ENCODE measurements at places on chromosomes 1 and 21.

GRCh38 chr1:168719306-168720111, 9.5 kb downstream of the DPT start:
- DNase-seq = no peak

DNA sequence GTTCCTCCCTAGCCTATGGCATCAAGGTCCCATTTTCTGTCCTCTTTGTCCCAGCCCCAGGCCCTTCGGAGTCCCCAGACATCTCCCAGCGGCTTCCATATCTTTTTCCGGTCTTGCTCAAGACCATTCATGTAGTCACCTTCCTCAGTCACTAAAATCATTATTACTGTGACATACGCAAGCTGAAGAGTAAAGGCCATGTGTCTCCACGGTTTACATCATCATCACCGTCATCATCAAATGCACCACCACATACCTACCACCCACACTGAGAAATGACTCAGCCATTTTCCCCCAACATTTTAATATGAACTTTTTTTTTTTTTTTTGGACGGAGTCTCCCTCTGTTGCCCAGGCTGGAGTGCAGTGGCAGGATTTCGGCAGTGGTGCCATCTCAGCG, 43.4 kb downstream of the FHAD1 start:
- DNase-seq = no peak

GRCh38 chr1:67213164-67213563, 46.9 kb downstream of the IL23R start:
- DNase-seq = no peak

GRCh38 chr1:240145120-240145519, 53.4 kb downstream of the FMN2 start:
- no peak for DNase-seq

- no peak for DNase-seq
Observed at GRCh38 chr1:55503663-55504305, 288.6 kb upstream of the USP24 start.

- no peak for DNase-seq
Observed at GRCh38 chr1:211632117-211632807, 43.2 kb downstream of the NEK2 start.

GRCh38 chr1:19163261-19163660, 46.8 kb downstream of the UBR4 start:
- DNase-seq = peak; percentile 48

DNA sequence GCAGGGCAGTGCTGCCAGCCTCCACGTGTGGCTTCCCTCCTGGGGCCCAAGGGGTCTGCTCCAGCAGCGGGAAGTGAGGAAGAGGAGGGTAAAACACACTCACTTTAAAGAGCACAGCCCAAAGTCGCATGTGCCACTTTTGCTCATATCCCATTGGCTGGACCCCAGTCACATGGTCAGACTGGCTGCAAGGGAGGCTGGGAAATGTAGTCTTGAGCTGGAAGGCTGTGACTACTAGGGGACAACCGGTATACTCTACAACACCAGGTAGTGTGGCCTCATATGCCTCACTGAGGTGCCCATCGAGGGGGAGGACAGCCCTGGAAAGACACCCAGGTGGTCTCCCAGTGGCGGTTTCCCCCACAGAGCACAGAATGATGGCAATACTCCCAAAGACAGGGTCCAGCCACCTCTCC, 45.2 kb downstream of the CAMK2N1 start:
- peak; percentile 88 for DNase-seq
